ENCODE measurements at places on chromosomes 7 and 10.
A peak's percentile ranks its signal among the peaks of the same experiment; 100 is the strongest.

DNA sequence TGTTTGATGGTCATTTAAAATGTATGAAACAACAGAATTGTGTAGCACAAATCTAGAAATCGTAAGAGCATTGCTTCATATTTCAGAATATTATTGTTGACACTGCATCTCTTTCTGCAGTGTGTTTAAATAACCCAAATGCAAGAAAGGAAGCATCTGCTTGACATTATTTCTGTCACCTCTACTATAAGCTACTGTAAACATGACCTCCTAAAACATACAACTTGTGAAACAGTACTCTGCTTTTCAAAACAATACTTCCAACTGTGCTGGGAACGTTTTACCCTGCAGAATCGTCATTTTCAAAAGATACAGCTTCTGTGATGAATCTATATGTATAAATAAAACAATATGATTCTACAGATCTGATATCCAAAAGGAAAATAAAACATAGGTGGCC, 82.0 kb downstream of the RNF133 start:
- no peak for DNase-seq

GRCh38 chr7:41007811-41008210, 695.1 kb downstream of the INHBA start:
- no peak for DNase-seq

GRCh38 chr7:84548366-84549365, 354.1 kb upstream of the SEMA3A start:
- no peak for DNase-seq

DNA sequence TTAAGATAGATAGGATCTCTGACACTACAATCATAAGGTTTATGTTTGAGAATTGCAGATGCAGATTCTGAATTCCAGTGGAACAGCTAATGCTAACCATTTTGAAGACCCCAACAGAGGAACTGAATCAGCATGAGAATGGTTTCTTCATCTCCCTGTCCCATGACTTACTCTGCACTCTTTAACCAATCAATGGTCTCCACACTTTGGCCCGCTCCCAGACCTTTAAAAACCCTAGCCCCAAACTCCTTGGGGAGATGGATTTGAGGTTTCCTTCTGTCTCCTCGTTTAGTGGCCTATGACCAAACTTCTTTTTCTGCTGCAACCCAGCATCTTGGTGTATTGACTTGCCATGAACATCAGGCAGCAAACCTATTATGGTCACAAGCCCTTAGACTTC, 804.9 kb downstream of the LRMDA start:
- DNase-seq: no peak

DNA sequence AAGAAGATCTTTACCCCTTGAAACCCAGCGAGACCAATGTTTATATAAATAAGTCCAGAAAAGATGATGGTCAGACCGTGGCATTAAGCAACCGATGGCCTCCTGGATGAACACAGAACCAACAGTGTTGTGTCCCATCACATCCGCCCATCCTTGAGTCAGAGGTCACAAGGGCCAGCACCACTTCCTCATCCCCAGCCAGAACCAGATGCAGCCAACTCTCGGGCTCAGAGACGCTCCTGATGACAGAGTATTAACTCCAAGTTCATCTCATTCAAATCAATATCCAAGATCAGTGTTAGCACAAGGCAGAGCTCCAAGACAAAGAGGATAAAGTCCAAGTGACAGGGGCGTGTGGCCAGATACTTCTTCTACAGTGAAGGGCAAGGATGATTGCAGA, 63.5 kb downstream of the FAM53B start:
- no peak for DNase-seq

DNA sequence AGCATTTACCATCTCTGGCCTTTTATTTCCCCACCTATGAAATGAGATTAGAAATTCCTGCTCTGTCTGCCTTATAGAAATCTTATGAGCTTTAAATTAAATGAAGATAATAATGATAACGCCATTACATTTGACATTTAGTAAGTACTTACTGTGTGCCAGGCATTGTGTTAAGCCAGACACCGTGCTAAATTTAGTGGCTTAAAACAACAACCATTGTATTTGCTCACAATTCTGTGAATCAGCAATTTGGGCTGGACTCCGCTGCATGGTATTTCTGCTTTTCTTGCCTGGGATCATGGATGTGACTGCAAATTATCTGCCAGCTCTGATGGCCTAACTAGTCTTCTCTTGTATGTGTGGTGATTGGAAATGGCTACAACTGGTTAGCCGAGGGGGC, 56.4 kb upstream of the CCDC6 start:
- DNase-seq: no peak

DNA sequence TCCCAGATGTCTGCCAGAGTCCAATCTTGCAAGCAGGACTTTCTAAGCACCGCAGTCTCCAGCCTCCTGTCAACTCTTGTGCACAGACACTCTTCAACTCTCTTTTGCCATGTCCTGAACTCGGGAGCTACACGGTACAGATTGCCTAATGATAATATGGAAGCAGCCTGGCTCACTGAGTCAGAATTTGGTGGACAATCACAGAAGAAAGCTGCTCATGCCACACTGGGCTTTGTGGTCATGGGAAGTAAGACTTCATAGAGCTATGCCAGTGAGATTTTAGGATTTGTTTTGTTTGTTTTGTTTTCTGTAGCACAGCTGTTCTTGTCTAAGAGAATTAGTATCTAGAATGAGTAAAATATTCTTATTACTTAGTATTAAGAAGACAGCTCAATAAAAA, 144.1 kb upstream of the PRSS58 start:
- DNase-seq: no peak

DNA sequence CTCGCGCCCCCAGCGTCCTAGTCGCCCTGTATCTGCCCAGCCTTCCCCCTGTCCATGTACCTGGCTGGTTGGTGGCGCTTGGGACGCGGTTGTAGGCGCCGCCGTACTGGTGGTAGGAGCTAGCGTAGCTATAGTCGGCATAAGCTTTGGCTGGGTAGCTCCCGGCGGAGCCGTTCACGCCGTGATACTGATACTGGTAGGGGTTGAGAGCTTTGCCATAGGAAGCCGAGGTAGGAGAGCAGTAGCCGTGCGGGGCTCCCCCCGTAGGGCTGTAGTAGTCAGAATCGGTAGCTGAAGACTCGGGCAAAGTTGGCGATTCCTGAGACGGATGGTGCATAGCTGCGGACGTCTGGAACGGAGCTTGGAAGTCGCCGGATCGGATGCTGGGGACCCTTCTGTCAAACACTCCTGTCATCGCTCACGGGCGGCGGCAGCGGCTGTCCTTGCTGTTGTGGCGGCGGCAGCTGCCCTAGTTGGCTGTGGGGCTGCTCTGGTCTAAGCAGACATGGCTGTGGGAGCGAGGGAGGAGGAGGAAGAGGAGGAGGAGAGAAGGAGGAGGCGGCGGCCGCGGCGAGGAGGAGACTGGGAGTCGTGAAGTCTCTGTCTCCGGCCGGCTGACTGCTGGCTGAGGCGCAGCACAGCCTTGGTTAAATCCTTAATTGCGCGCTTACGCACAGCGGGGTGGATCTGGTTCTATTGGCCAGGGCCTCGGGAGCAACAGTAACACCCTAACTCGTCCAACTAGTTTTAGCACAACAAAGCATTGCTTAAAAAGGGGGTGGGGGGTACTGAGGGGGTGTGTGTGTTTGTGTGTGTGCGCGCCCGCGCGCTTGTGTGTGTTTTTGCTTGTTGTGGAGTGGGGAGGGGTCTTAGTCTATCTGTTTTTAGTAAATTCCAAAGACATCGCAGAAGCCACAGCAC, at the start of gene DLX5:
Gene DLX5 (minus strand): TSS at position 623 of the 921 bp plus-strand sequence. CDS start 208 bp downstream, at position 415.
- DNase-seq: peak; percentile 64

DNA sequence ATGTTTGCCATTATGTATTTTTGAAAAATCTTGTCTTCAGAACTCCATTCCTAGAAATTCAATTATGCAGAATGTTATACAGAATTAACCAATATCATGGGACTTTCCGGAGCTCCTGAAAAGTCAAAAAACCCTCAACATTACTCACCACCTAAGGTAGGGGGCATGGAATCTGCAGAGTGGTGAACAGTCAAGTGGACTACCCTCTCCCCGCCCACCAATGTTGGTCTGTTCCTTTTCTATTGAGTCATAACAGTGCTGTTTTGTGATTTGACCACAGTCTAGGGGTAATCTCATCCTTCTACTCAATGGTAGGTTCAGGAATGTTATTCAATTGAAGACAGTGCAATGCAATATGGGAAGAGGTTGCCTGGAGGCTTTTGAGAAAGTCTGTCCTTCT, 130.5 kb upstream of the HABP2 start:
- no peak for DNase-seq

DNA sequence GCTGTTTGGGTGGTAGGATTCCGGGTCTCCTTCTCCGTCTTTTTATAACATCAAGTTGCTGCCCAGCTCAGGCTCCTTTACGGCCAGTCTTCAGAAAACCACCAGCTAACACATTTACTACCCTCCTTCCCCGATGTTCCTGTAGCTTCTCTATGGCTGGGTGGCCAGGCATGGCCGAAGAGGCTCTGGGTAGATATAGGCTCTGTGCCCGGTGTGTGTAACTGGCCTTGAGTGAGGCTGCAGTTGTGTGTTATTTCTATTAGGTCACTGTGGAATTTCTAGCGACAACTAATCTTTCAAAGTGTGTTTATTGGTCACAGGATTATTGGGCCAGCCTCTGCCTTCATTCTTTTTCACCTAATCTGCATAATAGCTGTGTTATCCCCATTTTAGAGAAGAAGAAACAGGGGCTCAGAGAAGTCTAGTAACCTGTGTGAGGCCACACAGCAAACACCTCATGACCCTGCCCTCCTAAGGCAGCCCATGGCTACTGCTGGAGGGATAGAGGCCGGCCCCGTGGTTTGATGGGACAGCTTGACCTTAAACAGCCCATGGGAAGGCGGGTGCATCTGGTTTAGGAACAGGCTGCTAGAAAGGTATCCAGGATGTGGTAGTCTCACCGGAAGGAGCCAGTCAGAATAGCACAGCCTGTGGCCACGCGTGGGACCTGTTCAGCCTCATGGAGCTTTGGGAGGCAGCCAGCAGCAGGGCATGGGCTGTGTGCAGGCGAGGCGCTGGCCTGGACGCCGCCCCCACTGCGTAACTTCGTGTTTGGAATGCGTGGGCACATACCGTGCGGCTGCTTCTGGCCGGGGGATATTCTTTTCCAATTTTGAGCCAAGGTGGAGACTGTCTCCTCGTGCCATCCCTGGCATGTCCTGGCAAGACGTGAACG, 29.7 kb downstream of the HTRA1 start:
- peak; percentile 59 for DNase-seq

DNA sequence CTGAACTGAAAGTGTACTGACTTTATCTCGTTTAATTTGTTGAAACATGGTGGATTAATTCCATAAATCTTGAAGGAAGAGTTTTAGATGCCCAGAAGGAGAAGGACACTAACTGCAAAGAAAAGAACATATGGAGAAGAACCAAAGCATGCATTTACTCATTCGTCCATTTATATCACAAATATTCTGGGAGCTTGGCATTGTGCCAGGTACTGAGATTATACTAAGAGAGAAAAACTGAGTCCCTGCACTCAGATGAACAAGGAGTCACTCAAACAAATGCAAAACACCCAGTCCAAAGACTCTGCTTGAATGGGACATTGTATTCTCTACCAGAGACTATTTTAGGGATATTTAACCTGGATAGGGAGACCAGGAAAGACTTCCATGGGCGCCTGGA, 588.0 kb upstream of the MGMT start:
- no peak for DNase-seq

DNA sequence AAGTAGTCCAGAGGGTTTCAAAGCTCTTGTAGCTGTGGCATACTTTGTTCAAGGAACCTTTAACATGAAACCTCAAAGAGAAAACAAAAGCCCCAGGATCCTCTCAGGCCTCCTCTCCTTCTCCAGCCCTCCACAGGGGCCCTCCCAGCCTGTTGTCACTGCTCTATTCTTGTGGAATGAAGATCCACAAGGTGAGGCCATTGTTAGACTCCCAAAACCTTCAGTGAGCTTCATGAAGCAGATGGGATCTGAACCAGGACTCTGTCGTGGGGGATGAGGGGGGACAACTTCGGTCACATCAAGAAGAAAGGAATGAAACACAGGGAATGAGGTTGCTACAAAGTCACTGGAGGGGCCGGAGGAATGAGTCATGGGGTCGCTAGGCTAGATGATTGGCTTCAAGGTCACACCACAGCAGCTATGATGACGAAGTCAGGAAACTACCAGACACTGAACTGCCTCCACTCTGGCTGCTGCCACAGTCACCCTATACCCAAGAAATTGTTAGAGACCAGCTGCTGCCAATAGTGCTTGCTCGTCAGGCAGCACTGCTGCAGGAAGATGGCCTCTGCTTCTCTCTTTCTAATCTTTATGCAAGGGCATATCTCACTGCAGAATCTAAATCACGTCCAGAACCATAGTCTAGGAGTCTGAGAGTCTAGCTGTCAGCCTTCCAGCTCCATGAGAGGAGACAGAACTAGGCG, 208.8 kb downstream of the HIBADH start:
- DNase-seq: no peak

- no peak for DNase-seq
These were observed 52.7 kb downstream of the HIPK2 start for GRCh38 chr7:139725077-139725476.

- DNase-seq: no peak
These were observed 27.9 kb downstream of the PAPOLB start for GRCh38 chr7:4833691-4834600.

- DNase-seq: no peak
These were observed 75.5 kb downstream of the HTR5A start for GRCh38 chr7:155145477-155146255.

DNA sequence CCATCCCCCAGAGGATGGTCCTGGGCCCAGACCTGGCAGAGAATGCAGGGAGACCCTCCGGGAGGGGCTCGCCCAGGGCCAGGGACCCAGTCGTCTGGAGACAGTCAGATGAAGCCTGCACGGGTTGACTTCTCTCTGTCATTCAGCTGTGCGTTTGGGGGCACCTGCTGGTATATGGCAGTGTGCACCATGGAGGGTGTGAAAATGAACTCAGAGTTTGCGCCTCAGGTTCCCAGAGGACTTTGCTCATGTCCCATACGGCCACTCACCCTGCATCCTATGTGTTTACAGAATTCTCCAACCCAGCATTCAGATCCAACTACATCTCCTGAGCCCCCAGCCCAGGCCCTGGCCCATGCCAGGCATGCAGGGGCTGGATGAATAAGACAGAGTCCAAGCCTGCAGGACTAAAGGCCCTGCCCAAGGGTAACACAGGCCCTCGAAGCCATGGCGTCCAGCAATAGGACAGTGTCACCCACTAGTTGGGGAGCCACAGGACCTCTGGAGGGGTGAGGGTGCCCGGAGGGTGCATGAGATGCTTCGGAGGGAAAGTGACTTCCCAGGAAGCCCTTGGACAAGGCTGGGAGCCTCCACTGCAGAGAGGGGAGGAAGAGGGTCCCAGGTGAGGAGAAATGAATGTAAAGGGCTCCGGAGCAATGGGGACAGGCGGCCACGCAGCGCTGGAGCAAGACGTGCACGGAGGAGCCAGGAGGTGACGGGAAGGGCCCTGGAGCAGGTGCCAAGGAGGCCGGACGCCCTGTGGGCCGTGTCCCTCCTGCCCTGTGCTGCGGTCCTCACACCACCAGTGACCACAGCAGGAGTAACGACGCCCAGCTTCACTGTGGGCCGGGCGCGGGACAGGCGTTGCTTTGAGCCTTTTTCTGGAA, 36.3 kb downstream of the CALML3 start:
- DNase-seq: peak; percentile 38

Data from activated CD8-positive, alpha-beta memory T cell treated with anti-CD3 and anti-CD28 coated beads, Interleukin-2, amount 50 U/mL, for 48 hours (primary cell).